ENCODE measurements at places on chromosomes 4 and X. TPM values are rescaled to one million over a fixed set of nuclear protein-coding genes. Genes with fewer than 3 reads are reported as not detected.

Gene NR0B1
- total RNA-seq = not detected

Gene SPINK2
- total RNA-seq = not detected

Gene RASL11B
- not detected for total RNA-seq

Gene TCP11X1
- not detected for total RNA-seq

Gene RRH
- total RNA-seq = not detected

Gene INPP4B
- 23.2 TPM for total RNA-seq

Gene RAB33A
- 0.43 TPM for total RNA-seq

Gene GABRG1
- not detected for total RNA-seq

Gene AMOT
- 9.7 TPM for total RNA-seq

Gene ARHGAP36
- not detected for total RNA-seq

Gene ADGRL3
- not detected for total RNA-seq

Gene HSD17B13
- 0.09 TPM for total RNA-seq

Gene NXF2
- not detected for total RNA-seq

Gene ATP1B4
- not detected for total RNA-seq

Gene KLHL4
- 126 TPM for total RNA-seq

Gene YIPF7
- total RNA-seq = 0.09 TPM

Gene POLA1
- total RNA-seq = 12.5 TPM
